Jurkat, Clone E6-1 (cell line): ENCODE measurements at places on chromosomes 3 and 15.

DNA sequence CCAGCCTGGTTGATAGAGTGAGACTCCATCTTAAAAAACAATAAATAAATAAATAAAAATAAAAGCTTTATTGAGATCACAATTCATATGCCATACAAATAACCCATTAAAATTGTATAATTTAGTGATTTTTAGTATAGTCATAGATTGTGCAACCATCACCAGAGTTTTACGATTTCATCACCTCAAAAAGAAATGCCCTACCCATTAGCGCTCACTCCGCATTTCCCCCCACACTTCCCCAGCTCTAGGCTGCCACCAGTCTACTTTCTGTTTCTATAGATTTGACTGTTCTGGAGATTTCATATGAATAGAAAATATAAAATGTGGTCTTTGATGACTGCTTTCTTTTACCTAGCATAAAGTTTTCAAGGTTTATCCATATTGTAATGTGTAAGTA is 57.0 kb downstream of the ARHGEF26 start:
- no peak for DNase-seq

GRCh38 chr15:89385596-89386331 is 51.1 kb upstream of the POLG start:
- DNase-seq: no peak

GRCh38 chr3:49997862-49998261 is 57.9 kb downstream of the RBM6 start:
- DNase-seq: no peak

- DNase-seq: no peak
Observed at GRCh38 chr15:83312071-83312470, 27.6 kb upstream of the BNC1 start.

DNA sequence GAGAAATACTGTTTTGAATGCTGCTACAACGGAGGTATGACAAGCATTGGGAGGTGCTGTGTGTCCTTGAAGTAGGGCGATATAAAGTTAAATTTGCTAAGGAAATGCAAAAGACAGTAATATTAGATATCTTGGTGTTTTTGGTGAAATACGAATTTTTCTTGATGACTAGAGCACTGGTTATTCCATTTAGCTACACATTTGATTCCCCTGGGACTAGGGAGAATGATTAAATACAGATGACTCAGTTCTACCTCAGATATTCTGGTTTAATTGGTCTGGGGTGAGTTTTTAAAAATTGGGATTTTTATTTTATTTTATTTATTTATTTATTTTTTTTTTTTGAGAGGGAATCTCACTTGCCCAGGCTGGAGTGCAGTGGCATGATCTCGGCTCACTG is 18.7 kb upstream of the GADL1 start:
- no peak for DNase-seq

GRCh38 chr3:52119099-52119498 is 35.1 kb downstream of the POC1A start:
- no peak for DNase-seq

- DNase-seq: no peak
Observed at GRCh38 chr3:146117406-146118285, 43.3 kb downstream of the PLOD2 start.

DNA sequence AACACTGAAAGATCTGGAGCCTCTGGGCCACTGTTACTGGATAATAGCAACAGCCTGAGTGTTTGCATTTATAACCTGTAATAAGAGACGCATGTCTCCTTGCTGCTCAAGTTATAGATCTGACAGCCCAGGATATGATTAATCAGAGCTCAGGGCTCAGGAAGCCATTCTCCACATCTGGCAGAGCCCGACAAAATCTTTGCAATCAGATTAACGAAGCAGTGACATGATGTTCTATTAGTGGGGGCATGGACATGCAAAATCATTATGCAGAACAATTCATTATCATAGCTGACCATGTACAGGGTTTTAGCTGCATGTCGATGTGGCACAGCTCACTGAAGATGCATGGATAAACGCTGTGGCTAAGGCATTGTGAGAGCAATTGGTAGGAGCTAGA is 730.3 kb downstream of the ZNF385D start:
- DNase-seq: no peak

DNA sequence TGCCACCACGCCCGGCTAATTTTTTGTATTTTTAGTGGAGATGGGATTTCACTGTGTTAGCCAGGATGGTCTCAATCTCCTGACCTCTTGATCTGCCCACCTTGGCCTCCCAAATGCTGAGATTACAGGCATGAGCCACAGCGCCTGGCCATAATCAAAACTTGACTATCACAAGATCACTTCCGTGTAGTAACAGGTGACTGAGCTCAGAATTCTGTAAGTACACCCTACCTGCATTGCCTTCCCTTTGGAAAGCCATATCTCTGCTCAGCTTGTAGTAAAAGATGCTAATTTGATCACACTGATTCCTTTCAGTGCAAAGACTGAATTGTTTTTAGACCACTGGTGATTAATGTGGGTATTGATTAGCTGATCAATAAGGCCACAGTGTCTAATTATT is 167.1 kb downstream of the SHOX2 start:
- no peak for DNase-seq

GRCh38 chr3:49779358-49780079 is 6.8 kb downstream of the IP6K1 start:
- DNase-seq: no peak

DNA sequence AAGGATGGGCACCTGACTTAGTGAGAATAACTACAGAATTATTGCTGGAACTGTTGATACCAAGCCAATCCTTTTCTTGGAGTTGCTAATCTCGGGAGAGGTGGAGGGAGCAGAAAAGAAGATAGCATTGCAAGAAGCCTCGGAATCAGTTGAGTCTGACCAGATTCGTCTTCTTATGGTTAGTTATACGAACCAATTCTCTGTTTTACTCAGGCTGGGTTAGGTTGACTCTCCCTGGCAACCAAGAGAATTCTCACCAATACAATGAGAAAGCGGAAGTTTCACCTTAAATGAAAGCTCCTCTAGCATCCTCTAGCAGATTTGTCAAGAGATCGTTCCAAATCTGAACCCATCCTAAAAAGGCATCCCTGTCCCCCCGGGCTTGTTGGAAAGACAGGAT is 43.5 kb upstream of the UBE2E1 start:
- no peak for DNase-seq

GRCh38 chr3:190014940-190015339 is 105.8 kb downstream of the P3H2 start:
- DNase-seq: no peak

- no peak for DNase-seq
Observed at GRCh38 chr15:66849393-66849745, 147.3 kb downstream of the SMAD6 start.

DNA sequence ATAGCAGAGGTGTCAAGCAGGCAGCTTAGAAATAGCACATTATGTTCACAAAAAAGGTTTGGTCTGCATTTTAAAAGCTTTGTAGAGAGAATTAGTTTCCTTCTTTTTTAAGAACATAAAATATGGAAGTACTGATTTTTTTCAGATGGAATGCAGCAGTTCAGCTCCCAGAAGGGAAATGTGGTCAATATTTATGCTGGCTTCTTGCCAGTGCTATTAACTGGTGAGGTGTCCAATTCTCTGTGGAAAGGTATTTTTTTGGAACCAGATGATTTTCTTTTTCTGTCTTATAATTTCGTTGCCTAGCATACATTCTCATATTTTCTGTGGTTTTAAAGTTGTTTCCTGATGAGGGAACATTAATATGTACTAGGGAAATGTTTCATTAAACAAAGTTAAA is 211.4 kb upstream of the ZNF385D start:
- DNase-seq: no peak

- no peak for DNase-seq
Observed at GRCh38 chr3:107438671-107439070, 61.4 kb downstream of the CCDC54 start.

- DNase-seq: no peak
Observed at GRCh38 chr3:127647166-127647844, 18.3 kb downstream of the PODXL2 start.

DNA sequence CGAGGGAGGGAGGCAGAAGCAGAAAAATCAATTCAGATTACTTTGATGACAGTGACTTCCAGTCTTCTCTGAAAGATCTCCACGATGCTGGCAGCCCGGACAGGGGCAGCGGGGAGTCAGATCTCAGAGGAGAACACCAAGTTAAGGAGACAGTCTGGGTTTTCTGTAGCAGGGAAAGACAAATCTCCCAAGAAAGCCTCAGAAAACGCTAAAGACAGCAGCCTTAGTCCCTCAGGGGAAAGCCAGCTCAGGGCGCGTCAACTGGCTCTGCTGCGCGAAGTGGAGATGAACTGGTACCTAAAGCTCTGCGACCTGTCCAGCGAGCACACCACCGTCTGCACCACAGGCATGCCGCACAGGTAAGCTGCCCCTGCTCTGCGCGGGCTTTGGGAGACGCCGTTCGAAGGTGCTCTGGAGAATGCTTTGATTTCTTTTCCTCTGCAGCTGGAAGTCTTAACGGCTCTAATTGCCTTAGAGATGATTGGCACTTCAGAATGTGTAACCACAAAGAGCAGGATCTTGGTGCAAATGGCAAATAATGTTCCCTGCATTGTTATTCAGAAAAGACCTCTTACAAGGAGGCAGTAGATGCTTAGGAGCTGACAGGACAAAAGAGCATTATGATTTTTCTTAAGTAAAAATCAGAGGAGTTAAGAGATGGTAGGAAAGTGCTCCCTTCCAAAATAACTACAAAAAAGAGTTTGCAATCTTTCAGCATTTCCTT is at the start of gene KCNAB1:
TSS of gene KCNAB1 (plus strand) at position 51 of the 724 bp plus-strand sequence.
- DNase-seq: no peak

DNA sequence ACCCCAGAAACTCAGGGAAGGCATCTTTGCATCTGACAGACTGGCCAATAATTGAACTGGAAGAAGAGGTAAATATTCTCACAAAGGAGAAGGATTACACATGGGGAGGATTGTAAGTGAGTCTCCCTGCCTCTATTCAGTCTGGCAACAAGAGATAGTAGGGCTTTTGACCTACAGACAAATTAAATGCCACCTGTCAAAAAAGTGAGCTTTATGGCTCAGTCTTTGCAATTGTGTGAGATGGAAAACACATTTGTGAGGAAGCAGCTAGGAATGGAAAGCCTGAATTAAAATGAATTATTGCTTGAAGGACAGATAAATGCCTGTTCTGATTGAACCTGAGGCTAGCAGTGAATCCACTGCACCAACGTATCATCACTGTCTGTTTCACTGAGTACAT is 173.3 kb upstream of the GOLIM4 start:
- DNase-seq: no peak

- no peak for DNase-seq
Observed at GRCh38 chr15:75176396-75176761, 25.3 kb upstream of the C15orf39 start.

GRCh38 chr3:149860881-149861280 is 47.9 kb downstream of the RNF13 start:
- no peak for DNase-seq

GRCh38 chr3:127675651-127676391 is 3.1 kb downstream of the ABTB1 start:
- DNase-seq: no peak

- no peak for DNase-seq
Observed at GRCh38 chr15:43905755-43906154, 79.0 kb downstream of the WDR76 start.

GRCh38 chr3:36212251-36212650 is 168.1 kb upstream of the STAC start:
- no peak for DNase-seq

- no peak for DNase-seq
Observed at GRCh38 chr3:27093771-27094170, 275.4 kb downstream of the NEK10 start.

DNA sequence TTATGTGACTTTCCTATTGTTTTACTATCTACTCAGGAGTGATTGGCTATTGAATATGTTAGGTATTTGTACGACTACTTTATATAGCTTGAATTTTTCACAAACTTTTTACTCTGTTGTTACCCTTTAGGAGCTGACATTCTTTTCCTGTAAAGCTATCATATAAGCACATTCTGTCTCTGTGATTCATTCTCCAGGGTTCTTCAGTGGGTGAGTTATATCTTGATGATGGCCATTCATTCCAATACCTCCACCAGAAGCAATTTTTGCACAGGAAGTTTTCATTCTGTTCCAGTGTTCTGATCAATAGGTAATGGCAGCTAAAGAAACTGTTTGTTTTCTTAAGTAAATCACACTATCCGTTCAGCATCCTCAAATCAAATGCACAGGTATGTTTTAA is 10.1 kb upstream of the CAPN3 start:
- DNase-seq: no peak

DNA sequence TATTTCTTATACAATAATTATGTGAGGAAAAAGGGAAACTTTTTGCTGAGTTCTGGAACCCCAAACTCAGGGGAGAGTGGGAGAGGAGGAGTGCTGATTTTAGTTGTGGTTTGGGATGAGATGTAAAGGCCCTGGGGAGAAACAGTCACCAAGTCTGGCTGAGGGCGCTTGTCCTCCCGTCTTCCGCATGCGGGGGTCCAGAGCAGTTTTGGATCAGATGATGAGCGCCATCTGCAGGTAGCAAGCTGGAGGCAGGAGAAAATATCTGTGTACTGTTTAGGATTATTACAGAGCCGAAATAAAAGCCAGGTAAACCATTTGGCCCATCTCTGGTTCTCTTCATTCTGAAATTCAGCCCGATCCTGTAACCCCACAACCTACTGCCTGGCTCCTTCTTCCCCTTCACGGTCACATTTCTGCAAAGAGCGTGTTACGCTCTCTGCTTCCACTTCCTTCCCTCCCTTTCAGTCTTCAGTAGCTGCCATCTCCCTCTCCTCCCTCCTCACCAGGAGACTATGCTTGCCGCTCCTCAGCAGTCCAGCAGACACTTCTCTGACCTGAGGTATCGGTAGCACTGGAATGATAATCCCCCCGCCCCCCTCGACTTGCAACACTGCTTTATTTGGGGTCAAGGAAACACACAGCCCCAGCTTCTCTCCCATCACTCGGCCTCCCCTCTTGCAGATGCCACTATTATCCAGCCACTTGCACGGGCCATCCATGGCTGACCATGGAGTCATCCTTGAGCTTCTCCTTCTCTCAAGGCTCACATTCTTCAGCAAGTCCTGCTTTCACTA is 1.4 kb upstream of the PARP14 start:
- peak; percentile 80 for DNase-seq

DNA sequence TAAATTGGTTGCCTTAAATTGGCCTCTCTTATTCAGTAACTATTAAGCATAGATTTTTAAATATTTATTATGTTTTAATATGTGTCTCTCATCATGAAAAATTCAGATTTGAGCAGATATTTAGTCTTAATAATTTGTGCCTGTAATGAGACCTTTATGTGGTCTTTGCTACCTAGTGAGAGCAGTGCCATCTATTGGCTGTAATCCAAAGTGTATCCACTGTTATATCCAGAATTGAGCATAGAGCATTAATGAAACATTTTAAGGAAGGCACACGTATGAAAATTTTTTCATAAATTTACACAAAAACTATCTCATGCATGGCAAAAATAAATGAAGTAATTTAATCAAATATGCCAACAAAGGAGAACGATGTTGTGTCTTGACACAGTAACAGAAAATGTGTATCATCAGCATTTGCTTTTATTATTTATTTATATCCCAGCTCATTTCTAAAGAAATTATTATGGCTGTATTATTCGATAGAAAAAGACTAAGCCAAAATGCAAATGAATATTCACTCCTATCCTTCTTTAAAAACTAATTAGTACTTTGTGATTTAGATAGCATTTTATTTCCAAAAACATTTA is 203.5 kb downstream of the RSRC1 start:
- DNase-seq: peak; percentile 34

- DNase-seq: no peak
Observed at GRCh38 chr3:56322862-56323261, 145.4 kb downstream of the ERC2 start.

GRCh38 chr3:126180477-126181397 is at the start of gene ALDH1L1:
Gene ALDH1L1 (minus strand): TSS chr3:126180586. CDS start chr3:126160979, 19,607 bp downstream.
- no peak for DNase-seq

- no peak for DNase-seq
Observed at GRCh38 chr15:76337696-76338485, 1.3 kb downstream of the ISL2 start.
